ENCODE measurements at places on chromosomes 3 and 15. TPM values are rescaled to one million over a fixed set of nuclear protein-coding genes. Genes with fewer than 3 reads are reported as not detected.

DNA sequence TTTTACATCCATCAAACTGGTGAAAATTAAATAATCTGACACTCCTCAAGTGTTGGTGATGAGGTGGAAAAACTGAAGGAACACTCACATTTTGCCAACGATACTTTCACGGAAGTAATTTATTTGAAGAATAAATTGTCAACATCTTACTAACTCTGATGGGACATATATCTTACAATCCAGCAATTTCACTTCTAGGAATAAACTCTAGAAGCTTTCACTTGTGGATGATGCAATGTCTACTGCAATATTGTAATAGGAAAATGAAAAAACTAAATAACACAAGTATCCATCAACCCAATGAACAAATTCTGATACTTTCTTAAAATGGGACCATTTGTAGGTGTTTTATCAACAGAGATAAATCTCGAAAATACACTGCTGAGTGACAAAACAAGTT is 16.2 kb upstream of the LIPC start:
- no peaks in the 10 kb centered on the region for H3K27me3 ChIP-seq
- no peak overlapping the region for H3K27ac ChIP-seq
- no peaks in the 10 kb centered on the region for H3K36me3 ChIP-seq
- no peak overlapping the region for H3K4me3 ChIP-seq
- H3K4me1 ChIP-seq, result peaks cover 7% of the 10 kb centered on the region

DNA sequence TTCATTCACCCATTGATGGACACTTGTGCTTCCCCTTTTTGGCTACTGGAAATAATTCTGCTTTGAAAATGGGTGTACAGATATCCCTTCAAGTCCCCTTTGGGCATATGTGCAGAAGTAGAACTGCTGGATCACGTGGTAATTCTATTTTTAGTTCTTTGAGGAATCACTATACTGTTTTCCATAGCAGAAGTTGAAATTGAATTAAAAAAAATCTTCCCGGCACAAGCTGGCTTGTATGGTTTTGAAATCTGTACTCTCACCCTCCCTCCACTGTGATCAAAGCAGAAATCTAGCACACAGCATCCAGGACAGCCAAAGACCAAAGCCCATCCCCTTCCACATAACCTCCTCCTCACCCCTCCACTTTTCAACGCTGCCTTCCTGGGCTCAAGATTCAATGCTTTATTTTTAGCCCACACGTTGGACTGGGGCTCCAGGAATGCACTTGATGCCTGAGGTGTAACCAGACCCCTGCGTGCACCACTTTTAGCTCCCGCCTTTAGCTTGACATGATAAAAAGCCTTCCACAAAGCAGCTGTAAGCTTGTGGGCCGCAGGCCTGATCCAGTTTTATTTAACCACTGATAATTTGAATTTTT is 29.9 kb downstream of the TMEM40 start:
- H3K27ac ChIP-seq, result no peak overlapping the region
- no peak for ATAC-seq
- peaks cover 11% of the 10 kb centered on the region for H3K27me3 ChIP-seq
- peaks cover 5% of the 10 kb centered on the region for H3K4me1 ChIP-seq

DNA sequence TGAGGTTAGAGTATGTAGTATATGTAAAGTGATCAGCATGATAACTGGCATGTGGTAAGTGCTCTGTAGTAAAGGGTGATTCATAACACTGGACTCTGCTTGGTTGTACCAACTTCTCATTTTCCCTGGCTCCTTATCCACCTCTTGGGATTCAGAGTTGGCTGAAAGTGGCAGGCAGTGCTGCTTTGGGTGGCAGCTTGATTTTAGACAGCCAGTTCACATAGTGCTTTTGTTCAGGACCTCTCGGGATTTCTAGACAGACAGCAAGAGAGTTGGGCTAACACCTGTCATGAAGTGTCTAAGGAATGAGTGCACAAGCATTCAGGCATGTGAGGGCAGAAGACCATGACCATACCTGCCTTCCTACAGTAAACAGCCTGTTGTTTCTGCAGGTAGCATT is 69.0 kb downstream of the RBM6 start:
- no peaks in the 10 kb centered on the region for H3K27me3 ChIP-seq
- H3K27ac ChIP-seq, result no peak overlapping the region
- H3K36me3 ChIP-seq, result peaks cover 75% of the 10 kb centered on the region
- no peak overlapping the region for H3K4me3 ChIP-seq

Gene ARGFX
- total RNA-seq, result not detected

GRCh38 chr15:60372227-60372626 is 25.6 kb downstream of the ANXA2 start:
- no peaks in the 10 kb centered on the region for H3K27me3 ChIP-seq
- no peak overlapping the region for H3K27ac ChIP-seq
- no peak overlapping the region for H3K4me3 ChIP-seq
- H3K4me1 ChIP-seq, result peaks cover 26% of the 10 kb centered on the region
- ATAC-seq, result no peak

GRCh38 chr15:73934281-73934680 is 8.0 kb downstream of the LOXL1 start:
- H3K36me3 ChIP-seq, result no peaks in the 10 kb centered on the region
- H3K27me3 ChIP-seq, result no peaks in the 10 kb centered on the region
- no peak overlapping the region for H3K4me3 ChIP-seq

- H3K4me3 ChIP-seq, result no peak overlapping the region
- no peak for ATAC-seq
- H3K27ac ChIP-seq, result no peak overlapping the region
- peaks cover 93% of the 10 kb centered on the region for H3K36me3 ChIP-seq
- H3K27me3 ChIP-seq, result no peaks in the 10 kb centered on the region
- peaks cover 14% of the 10 kb centered on the region for H3K4me1 ChIP-seq
These were observed 56.0 kb upstream of the TASOR start for GRCh38 chr3:56739036-56739435.

DNA sequence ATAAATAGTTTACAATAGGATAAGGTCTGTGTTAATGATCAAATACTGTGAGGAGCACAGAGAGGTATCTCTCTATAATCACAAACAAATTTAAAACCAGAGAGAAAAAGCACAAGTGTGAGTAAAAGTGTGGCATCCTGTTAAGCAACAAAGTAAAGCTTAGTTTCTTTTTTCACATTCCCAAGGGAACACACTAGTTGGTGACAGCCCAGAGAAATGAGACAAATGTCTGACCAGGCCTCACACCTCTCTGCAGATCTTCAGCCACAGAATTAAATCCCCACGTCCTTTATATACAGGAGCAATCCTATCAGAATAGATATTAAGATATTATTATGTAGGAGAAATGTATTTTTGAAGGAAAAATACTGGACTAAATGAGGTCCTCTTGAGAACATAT is 2.7 kb downstream of the FBN1 start:
- no peak overlapping the region for H3K27ac ChIP-seq
- no peaks in the 10 kb centered on the region for H3K4me1 ChIP-seq
- H3K27me3 ChIP-seq, result peaks cover 31% of the 10 kb centered on the region
- H3K4me3 ChIP-seq, result no peak overlapping the region

Gene MINDY2
- 33.0 TPM for total RNA-seq

Gene CCNB2
- 72.8 TPM for total RNA-seq

DNA sequence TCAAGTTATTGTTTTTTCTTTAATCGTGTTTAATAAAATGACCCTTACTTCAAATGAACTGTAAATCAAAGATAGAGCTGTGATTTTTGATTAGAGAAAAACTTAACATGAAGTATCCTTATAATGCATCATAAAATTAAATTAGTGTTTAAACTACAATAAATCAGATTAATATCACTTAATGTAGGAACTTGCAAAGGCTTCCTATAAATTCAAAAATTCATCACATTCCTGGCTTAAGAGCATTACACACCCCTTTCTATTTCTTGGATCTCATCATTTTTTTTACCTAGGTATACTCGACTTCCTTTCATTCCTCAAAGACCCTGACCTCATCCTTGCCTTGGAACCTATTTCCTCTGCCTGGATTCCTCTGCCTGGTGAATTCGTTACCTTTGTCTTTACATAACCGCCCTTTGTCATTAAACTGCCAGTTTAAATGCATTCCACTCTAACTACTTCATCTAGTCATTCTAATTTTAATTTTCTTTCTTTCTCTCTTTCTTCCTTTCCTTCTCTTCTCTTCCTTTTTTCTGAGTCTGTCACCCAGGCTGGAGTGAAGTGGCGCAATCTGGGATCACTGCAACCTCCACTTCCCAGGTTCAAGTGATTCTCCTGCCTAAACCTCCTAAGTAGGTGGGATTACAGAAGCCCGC is 1244.5 kb downstream of the OTOL1 start:
- H3K4me1 ChIP-seq, result no peaks in the 10 kb centered on the region
- no peaks in the 10 kb centered on the region for H3K27me3 ChIP-seq

Gene CPN2
- not detected for total RNA-seq

- no peak overlapping the region for H3K4me3 ChIP-seq
- H3K27me3 ChIP-seq, result peaks cover 5% of the 10 kb centered on the region
- no peaks in the 10 kb centered on the region for H3K4me1 ChIP-seq
- no peaks in the 10 kb centered on the region for H3K36me3 ChIP-seq
These were observed 51.9 kb upstream of the OTOL1 start for GRCh38 chr3:161444694-161445077.

GRCh38 chr15:69873807-69874206 is 223.9 kb downstream of the TLE3 start:
- ATAC-seq, result no peak
- H3K27me3 ChIP-seq, result no peaks in the 10 kb centered on the region
- H3K27ac ChIP-seq, result no peak overlapping the region
- no peak overlapping the region for H3K4me3 ChIP-seq
- H3K36me3 ChIP-seq, result no peaks in the 10 kb centered on the region
- no peaks in the 10 kb centered on the region for H3K4me1 ChIP-seq

DNA sequence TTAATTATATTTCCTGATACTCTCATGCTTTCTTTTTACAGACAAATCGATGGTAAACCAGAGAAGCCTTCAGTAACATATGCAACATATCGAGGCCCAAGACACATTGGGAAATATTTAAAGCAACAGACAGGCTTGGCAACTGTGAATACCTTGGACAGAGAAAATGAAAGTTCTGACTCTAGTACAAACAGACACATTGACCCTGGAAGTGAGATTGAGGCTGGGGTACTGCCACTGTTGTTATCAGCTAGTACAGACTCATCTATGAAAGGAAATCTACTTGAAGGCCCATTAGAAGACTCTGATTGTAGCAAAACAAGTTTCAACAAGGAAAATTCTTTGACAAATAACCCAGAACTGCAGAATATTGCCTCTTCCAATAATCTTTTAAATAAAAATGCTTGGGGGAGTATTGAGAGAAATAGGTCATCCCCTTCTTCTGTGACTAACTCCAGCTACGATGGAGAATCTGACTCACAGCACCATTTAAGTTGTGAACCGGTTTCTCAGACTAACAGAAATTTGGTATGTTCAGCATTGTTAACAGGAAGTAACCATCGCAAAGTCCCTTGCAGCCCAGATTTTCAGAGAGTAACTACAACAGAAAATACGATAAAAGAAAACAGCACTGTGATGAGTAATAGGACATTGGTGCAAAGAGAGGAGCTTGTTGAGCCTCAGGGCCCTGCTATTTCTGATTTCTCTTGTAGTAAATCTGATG is 50.2 kb downstream of the CRYBG3 start:
- H3K36me3 ChIP-seq, result peaks cover 8% of the 10 kb centered on the region

GRCh38 chr3:142977399-142977728 is 13.9 kb upstream of the PAQR9 start:
- H3K27ac ChIP-seq, result no peak overlapping the region
- peaks cover 29% of the 10 kb centered on the region for H3K27me3 ChIP-seq
- H3K36me3 ChIP-seq, result no peaks in the 10 kb centered on the region
- ATAC-seq, result no peak
- no peak overlapping the region for H3K4me3 ChIP-seq

DNA sequence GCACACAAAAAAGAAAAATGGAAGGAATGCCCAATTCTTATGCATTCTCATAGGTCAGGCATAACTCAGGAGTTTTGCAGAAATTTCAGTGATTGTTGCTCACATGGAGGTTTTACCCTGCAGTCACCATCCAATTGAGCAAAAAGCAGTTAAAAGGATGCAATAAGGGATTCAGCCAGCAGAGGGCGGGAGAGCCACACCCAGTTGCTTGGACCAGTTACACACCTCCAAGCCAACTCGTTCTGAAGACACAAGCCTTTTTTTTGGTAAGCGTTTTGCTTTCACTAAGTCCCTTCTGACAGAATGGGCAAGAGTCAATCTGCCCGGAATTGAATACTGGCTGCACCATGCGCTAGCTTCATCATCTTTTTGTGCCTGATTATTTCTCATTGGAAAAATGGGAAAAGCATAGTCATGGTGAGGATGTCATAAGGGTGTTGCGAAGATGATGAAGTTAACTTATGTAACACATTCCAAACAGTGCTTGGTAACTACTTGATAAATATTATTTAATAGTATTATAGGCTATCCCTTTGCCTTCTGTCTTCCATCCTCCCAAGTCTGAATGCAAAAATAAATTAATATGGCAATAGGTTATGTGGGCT is 154.4 kb upstream of the SGO1 start:
- no peaks in the 10 kb centered on the region for H3K4me1 ChIP-seq

Gene LRRC31
- not detected for total RNA-seq
